ENCODE measurements at places on chromosomes 12 and 14. TPM values are rescaled to one million over a fixed set of nuclear protein-coding genes. Genes with fewer than 3 reads are reported as not detected.

Gene BICDL1
- total RNA-seq: 81.8 TPM

- no peak overlapping the region for H3K4me3 ChIP-seq
- H3K27ac ChIP-seq: no peak overlapping the region
- H3K27me3 ChIP-seq: no peaks in the 10 kb centered on the region
- no peaks in the 10 kb centered on the region for H3K36me3 ChIP-seq
Measured at GRCh38 chr12:127245437-127245836, 1021.5 kb upstream of the TMEM132C start.

DNA sequence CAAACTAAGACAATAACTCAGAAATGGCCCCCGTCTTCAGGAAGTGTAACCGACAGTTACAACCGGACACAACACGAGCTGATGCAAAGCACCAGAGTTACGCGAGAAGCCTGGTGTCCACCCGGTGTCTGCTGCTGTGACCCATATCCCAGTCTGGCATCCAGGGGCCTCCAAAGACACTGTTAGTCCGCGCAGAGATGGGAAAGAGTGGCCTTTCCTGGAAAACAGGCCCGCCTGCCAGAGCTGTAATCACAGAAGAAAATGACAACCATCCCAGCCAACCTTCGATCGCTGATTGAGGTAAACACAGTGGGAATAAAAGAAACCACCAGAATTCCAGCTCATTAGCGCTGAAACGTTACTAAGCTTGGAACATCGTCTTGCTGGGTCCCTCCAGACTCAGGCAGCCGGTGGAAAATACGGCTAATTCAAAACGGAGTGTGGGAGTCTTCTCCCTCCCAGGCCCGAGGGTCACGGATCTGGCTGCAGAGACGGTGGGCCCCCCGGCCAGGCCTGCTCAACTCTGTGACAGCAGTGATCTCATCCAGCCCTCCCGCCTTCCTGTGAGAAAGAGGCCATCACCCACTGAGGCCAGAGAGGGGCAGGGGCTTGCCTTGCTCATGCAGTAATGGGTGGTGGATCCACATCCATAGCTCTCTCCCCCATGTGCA, 273.9 kb upstream of the RTL1 start:
- no peaks in the 10 kb centered on the region for H3K36me3 ChIP-seq
- H3K4me1 ChIP-seq: peaks cover 9% of the 10 kb centered on the region
- H3K4me3 ChIP-seq: no peak overlapping the region

DNA sequence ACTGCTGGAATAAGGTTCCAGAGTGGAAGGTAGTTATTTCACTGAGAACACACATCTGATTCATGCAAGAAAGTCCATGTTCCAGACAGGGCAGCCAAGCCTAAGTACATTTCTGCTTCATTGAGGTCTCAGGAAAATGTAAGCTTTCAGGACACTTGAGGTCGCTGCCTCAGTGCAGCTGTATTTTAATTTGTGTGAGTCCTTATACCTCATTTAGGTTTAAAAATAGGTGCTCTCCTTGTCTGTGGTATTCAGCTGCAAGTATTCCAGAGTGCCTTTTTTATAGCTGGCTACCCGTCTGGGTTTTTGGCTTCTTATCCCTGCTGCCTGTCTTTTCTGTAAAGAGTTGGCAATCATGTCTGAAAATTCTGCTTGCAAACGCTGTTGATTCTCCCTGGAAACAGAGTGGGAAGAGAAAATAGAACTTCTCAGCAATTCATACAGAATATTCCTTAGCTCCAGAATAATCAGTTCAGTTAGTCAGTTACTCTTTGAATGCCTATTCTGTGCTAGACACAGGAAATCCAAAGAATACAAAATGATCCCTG, 45.3 kb upstream of the PLBD1 start:
- no peak overlapping the region for H3K4me3 ChIP-seq
- no peaks in the 10 kb centered on the region for H3K27me3 ChIP-seq
- H3K36me3 ChIP-seq: no peaks in the 10 kb centered on the region
- no peaks in the 10 kb centered on the region for H3K4me1 ChIP-seq
- no peak overlapping the region for H3K27ac ChIP-seq

DNA sequence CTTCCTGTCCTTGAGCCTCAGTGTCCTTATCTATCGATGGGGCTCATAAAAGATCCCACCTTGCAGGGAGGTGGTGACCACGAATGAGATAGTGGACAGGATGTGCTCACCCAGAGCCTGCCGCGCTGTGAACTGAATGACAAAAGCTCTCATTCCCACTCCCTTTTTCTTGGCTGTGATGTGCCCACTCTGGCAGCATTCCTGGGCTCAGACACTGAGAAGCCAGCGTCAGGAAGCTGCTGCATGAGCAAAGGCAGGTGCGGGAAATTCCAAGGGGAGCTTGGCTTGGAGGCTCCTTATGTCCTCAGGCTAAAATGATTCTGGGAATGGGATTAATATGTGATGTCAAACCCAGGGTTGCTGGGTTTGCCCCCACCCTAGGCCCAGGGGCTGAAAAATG, 61.6 kb downstream of the EFCAB11 start:
- DNase-seq: no peak
- no peak overlapping the region for H3K4me3 ChIP-seq
- H3K4me1 ChIP-seq: no peaks in the 10 kb centered on the region
- no peak overlapping the region for H3K27ac ChIP-seq
- H3K27me3 ChIP-seq: no peaks in the 10 kb centered on the region
- no peaks in the 10 kb centered on the region for H3K36me3 ChIP-seq

DNA sequence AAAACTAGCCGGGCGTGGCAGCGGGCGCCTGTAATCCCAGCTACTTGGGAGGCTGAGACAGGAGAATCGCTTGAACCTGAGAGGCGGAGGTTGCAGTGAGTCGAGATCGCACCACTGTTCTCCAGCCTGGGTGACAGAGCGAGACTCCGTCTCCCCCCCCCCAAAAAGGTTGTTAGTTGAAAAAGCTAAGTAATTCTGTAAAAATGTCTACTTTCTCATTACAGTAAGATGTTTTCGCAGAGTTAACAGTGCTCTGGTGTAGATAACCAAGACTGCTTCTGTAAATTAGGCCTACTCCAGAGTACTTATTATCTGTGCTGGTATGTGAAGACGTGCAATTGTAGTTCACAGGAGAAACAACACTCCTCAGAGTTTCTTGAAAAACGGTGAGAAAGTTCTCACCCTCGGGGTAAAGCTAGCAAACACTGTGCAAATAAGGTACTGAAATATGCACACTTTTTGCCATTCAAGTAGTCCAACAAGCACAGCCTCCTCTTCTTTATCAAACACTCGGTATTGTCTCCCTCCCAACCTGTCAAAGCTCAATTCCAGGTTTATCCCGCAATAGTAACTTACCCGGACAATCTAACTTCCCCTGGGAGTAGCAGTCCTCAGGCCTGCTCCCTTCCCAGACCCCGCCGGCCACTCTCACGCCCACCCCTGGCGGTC, 974 bp downstream of the BTBD7 start:
- no peak for DNase-seq
- H3K27ac ChIP-seq: peak overlapping the region; percentile 95
- no peaks in the 10 kb centered on the region for H3K27me3 ChIP-seq
- H3K36me3 ChIP-seq: no peaks in the 10 kb centered on the region

DNA sequence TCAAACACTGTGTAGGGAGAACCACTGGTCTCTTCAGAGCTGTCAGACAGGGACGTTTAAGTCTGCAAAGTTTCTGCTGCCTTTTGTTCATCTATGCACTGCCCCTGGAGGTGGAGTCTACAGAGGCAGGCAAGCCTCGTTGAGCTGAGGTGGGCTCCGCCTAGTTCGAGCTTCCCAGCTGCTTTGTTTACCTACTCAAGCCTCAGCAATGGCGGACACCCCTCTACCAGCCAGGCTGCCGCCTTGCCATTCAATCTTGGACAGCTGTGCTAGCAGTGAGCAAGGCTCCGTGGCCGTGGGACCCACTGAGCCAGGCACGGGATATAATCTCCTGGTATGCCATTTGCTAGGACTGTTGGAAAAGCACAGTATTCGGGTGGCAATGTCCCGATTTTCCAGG, 24.6 kb upstream of the YBX3 start:
- no peak overlapping the region for H3K27ac ChIP-seq
- no peak overlapping the region for H3K4me3 ChIP-seq
- no peak for DNase-seq
- no peaks in the 10 kb centered on the region for H3K36me3 ChIP-seq
- H3K4me1 ChIP-seq: peaks cover 5% of the 10 kb centered on the region

- H3K4me3 ChIP-seq: no peak overlapping the region
- H3K36me3 ChIP-seq: no peaks in the 10 kb centered on the region
- DNase-seq: no peak
Measured at GRCh38 chr12:39386335-39386734, 56.6 kb downstream of the KIF21A start.

DNA sequence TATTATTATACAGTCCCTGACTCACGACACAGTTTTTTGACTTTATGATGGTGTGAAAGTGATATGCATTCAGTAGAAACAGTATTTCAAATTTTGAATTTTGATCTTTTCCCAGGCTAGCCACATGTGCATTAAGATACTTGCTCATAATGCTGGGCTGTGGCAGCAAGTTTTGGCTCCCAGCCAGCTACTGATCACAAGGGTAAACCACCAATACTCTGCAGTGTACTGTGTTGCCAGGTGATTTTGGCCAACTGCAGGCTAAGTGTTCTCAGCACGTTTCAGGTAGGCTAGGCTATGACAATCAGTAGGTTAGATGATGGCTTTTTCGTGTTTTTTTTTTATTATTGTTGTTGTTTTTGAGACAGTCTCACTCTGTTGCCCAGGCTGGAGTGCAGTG, 69.4 kb upstream of the ACTN1 start:
- peak overlapping the region; percentile 90 for H3K27ac ChIP-seq
- H3K36me3 ChIP-seq: peaks cover 2% of the 10 kb centered on the region
- no peaks in the 10 kb centered on the region for H3K27me3 ChIP-seq
- peak; percentile 75 for DNase-seq
- H3K4me1 ChIP-seq: peaks cover 84% of the 10 kb centered on the region

Gene RERG
- total RNA-seq: 13.2 TPM

GRCh38 chr14:103179094-103179493, 55.8 kb downstream of the TNFAIP2 start:
- no peak for DNase-seq
- H3K4me1 ChIP-seq: no peaks in the 10 kb centered on the region
- H3K4me3 ChIP-seq: no peak overlapping the region
- no peaks in the 10 kb centered on the region for H3K27me3 ChIP-seq
- H3K36me3 ChIP-seq: no peaks in the 10 kb centered on the region

Gene NANOG
- total RNA-seq: under 0.01 TPM

GRCh38 chr14:93011650-93012325, 88.8 kb downstream of the CHGA start:
- H3K36me3 ChIP-seq: no peaks in the 10 kb centered on the region
- peaks cover 98% of the 10 kb centered on the region for H3K4me1 ChIP-seq
- no peak overlapping the region for H3K27ac ChIP-seq
- no peaks in the 10 kb centered on the region for H3K27me3 ChIP-seq

DNA sequence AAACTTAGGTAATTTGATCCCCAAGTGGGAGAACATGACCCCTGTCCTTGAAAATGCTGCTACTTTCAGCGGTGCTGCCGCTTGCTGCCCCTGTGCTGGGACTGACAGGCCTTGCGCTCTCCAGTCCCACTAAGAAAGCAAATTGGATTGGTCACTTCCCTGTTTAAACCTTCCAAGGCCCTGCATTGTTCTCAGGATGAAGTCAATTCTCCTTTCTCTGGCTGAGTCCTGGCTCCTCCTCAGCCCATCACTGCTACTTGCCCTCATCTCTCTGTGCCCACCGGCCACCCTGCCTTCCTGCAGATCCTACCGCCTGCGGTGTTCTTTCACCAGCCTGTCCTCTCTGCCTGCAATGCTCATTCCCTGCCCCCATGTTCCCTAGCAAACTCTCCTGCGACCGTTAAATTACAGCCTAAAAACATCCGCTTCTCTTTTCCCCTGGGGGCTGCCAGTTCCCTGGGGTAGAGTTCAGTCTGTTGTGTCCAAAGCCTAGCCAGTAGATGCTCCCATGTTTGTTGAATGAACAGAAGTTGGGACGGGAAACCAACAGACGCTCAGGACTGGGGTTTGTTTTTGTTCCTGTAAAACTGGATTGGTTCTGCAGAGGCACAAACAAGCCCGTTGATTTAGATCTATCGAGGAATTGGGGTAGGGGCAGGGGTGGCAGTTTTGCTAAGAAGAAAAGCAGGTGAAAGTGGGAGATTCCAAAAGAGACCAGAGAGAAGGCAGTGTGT, 127.3 kb upstream of the HIF1A start:
- no peak overlapping the region for H3K4me3 ChIP-seq
- H3K4me1 ChIP-seq: peaks cover 58% of the 10 kb centered on the region
- no peak for DNase-seq
- no peaks in the 10 kb centered on the region for H3K36me3 ChIP-seq

- no peak for DNase-seq
- H3K36me3 ChIP-seq: no peaks in the 10 kb centered on the region
- H3K4me3 ChIP-seq: no peak overlapping the region
- H3K4me1 ChIP-seq: no peaks in the 10 kb centered on the region
Measured at GRCh38 chr14:72664651-72665050, 229.2 kb downstream of the DPF3 start.

DNA sequence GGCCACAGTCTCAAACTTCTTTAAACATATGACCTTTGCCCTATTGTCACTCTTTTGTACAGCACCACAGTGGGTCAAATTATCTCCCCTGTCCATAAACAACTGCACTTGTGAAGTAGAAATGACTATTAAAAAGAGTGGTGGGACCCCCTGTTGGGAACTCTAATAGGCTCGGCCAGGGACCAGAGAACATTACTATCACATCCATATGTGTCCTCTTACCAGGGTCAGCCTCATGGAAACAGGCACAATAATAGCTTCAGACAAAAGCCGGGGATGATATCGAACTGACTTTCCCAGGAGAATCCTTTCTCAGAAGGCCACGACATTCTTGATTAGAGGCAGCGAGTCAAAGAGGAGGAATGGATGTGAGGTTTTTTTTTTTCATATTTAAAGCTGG, 96.6 kb downstream of the NKX2-1 start:
- H3K4me1 ChIP-seq: no peaks in the 10 kb centered on the region
- H3K27ac ChIP-seq: no peak overlapping the region
- no peaks in the 10 kb centered on the region for H3K27me3 ChIP-seq

- no peaks in the 10 kb centered on the region for H3K27me3 ChIP-seq
- no peak overlapping the region for H3K4me3 ChIP-seq
- H3K27ac ChIP-seq: no peak overlapping the region
- no peaks in the 10 kb centered on the region for H3K36me3 ChIP-seq
- H3K4me1 ChIP-seq: no peaks in the 10 kb centered on the region
Measured at GRCh38 chr12:132154941-132155770, 10.9 kb downstream of the NOC4L start.

Measured in thyroid gland (tissue), 4 donors.